Endodermal cell (in vitro differentiated cells): ENCODE measurements at places on chromosomes 7 and 10. TPM values are rescaled to one million over a fixed set of nuclear protein-coding genes. Genes with fewer than 3 reads are reported as not detected.

GRCh38 chr7:87000344-87000743, 59.1 kb downstream of the ELAPOR2 start:
- no peak for DNase-seq

- peak; percentile 26 for DNase-seq
Measured at GRCh38 chr10:86362129-86362527, 4.5 kb downstream of the GRID1 start.

PAPSS2 gene
- 20.2 and 23.2 TPM in 2 replicates for total RNA-seq

- DNase-seq = no peak
Measured at GRCh38 chr7:2104716-2105115, 128.0 kb downstream of the MAD1L1 start.

FOXP2 gene
- 13.8 to 17.0 TPM (median 14.9 TPM) in 3 replicates for total RNA-seq

C10orf62 gene
- not detected in 3 replicates for total RNA-seq

GBX1 gene
- total RNA-seq = not detected in 2 replicates

DNA sequence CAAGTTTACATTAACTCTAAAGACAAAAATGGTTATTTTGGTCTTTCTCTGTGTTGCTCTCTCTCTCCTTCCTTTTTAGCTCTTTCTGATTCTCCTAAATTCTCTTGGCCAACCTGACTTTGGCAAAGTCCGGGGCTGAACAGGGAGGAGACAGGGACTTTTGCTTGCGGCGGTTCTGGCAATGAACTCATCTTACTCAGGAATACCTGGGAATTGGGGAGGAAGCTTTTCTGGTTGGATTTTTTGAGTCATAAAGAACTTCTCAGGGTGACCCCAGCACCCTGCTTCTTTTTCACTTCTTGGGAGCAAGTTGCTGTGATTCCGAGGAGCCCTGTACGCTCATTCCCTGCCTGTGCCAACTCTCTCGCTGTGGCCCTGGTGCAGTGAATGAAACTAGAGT, 16.0 kb downstream of the GATA3 start:
- no peak for DNase-seq

DNA sequence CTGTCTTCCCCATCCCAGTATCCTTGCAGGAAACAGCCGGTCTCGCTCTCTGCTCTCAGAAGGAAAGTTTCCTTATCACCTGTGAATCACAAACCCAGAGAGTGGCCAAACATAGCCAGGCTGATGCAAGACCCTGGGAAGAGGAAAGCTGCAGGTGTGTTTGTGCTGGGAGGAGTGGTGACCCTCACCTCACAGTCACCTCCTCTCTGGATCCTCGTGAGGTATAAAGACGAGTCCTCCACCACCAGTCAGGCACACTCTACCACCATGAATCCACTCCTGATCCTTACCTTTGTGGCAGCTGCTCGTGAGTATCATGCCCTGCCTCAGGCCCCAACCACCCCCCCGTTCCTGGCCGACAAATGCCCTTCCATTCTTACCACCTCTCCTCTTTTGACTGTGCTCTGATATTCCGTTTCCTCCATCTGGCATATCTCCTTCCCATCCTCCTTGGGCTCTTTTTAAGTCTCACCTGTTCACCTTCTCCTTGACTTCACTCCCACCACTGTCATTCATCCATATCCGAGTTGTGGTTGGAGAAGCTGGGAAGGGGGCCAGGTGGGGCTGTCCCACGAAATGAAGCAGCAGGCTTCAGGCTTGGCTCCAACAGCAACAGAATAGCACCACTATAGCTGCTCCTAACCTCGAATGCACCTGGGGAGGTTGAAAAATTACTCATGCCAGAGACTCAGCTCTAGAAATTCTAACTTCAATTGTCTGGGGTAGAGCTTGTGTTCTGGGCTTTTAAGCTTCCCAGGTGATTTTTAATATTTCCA, at the start of gene PRSS1:
TSS of gene PRSS1 (plus strand) at position 255 of the 776 bp plus-strand sequence. CDS start at position 268, 13 bp downstream.
- DNase-seq = peak; percentile 84

LHFPL3 gene
- total RNA-seq = not detected in 3 replicates

NKX1-2 gene
- 2.4 and 3.3 TPM in 2 replicates for total RNA-seq

GRCh38 chr7:21094589-21094988, 307.9 kb upstream of the SP8 start:
- no peak for DNase-seq

GRCh38 chr10:118781541-118781940, 26.8 kb upstream of the CACUL1 start:
- DNase-seq = no peak

- DNase-seq = peak; percentile 51
Measured at GRCh38 chr7:135300913-135301765, 67.5 kb downstream of the STRA8 start.

GRCh38 chr10:98852686-98853085, 383.0 kb downstream of the HPSE2 start:
- DNase-seq = no peak

GRCh38 chr10:106560925-106561640, 603.4 kb downstream of the SORCS1 start:
- no peak for DNase-seq

DNA sequence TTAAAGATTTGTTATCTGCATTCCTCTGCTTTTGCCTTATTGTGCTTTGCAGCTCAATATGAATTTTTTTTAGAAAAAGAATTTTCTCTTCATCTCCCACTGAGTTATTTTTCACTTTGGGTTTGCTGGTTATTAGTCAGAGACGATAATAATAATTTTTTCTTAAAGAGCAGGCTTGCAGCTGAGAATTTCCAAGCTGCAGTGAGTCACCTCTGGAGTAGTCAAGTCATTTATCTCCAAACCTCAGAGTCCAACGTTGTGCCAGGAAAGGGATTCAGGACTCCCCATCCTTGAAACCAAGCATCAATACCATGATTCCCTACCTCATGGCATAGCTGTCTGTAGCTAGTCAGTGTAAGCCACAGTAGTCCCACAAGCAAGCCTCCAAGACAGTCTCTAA, 15.2 kb upstream of the EGR2 start:
- DNase-seq = no peak

DKK1 gene
- total RNA-seq = 28.9 and 32.2 TPM in 2 replicates

GRCh38 chr7:1885465-1886226, 215.6 kb downstream of the ELFN1 start:
- DNase-seq = no peak

DNA sequence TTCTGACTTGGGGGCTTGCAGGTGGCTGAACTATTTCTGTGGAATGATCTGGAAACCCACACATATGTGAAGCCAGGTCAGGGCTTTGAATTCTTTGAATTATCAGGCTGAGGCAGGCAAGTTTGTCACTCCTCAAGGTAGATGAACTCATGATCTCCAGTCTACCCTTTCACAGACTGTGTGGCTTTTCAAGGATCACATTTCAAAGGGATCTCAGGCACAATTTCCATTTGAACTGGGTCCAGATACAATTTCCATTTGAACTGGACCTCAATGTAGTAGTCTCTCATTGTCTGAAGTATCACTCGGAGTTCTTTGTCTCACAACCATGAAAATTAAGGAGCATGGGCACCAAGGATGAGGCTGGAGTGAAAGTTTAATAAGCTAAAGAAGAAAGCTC, 25.7 kb upstream of the EIF4H start:
- DNase-seq = no peak

MYO1G gene
- total RNA-seq = 0.25 and 0.33 TPM in 2 replicates
